BJ (cell line): ENCODE measurements at places on chromosomes 1 and 21.

DNA sequence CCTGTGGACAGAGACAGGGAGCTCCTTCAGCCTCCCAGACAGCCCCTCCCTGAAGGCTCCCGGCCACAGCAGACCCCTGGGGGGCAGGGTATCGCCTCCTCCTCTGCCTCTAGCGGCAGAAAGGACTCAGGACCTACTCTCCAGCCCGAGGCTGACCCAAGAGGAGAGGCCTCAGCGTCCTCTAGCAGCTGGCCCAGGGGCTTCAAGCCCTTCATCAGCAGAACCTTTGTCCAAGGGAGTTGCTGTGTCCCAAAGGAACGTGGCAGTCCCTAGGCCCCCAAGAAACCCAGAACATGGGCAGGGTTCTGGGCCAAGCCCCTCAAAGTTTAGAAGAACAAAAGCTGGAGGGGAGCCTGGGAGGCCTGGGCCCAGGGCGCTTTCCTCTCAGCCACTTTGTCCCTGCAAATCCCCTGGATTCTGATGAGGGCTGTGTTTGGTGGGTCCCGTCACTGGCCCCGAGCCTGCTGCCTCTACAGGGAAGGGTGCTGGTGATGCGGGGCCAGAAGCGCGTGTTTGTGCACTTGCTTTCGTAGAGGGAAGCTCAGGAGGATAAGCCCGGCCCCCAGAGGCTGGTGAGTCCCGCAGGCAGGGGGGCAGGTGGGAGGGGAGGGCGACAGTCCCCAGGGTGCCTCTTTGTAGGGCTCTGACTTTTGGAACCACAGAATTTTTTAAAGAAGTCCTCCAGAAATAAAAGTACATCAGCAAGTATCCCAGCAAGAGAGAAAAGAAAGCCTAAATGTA, 13.3 kb downstream of the ITGB2 start:
- no peak for DNase-seq

- peak; percentile 27 for DNase-seq
These were observed 29.6 kb upstream of the CACHD1 start for GRCh38 chr1:64440183-64440826.

DNA sequence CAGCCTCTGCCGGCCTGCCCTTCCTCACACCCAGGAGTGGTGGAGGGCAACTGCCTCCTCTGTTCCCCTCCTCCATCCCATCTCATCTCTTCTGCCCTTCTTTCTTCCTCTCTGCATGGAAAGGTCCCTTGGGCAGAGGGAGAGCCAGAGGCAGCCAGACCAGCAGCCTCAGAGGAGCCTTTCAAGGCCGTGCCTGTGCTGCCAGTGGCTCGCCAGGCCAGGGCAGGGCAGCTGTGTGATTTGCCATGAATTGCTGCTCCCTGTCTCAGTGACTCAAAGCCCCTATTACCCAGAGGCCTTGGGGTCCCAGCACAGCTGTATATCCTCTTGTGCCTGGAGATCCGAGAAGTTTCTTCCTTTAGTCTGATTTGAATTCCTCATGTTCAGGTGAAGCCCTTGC, 21.9 kb downstream of the TMCC2 start:
- no peak for DNase-seq

- DNase-seq, result no peak
These were observed 21.2 kb upstream of the TSPAN1 start for GRCh38 chr1:46153732-46154131.

- no peak for DNase-seq
These were observed 3.9 kb downstream of the LYPD8 start for GRCh38 chr1:248751635-248752034.

DNA sequence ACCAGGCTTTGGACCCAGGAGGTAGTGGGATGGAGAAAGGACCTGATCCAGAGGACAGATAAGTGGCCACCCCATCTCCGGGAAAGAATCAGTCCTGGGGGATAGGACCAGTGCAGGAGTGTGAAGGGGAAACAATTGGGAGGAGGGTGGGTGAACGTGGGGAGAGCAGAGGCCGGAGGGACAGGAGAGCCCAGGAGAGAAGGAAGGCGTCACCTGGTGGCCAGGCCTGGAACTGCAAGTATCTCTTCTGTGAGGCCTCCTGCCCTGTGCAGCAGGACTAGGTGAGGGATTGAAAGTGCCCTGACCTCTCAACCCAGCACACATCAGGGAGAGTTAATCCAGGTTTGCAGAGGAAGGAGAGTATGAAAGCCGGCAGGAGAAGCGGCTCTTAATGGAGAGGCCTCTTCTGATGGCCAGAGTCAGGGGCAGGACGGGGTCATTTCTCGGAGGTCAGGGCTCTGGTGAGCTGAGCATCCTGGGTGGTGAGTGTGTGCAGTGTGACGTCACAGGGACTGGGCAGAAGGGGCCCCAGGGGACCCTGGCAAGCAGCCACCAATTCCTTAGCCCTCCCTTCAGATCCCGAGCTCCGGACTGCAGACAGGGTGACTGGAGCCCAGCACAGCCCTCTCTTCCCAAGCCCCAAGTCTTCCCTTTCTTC, 9.2 kb upstream of the LAD1 start:
- DNase-seq, result peak; percentile 4

DNA sequence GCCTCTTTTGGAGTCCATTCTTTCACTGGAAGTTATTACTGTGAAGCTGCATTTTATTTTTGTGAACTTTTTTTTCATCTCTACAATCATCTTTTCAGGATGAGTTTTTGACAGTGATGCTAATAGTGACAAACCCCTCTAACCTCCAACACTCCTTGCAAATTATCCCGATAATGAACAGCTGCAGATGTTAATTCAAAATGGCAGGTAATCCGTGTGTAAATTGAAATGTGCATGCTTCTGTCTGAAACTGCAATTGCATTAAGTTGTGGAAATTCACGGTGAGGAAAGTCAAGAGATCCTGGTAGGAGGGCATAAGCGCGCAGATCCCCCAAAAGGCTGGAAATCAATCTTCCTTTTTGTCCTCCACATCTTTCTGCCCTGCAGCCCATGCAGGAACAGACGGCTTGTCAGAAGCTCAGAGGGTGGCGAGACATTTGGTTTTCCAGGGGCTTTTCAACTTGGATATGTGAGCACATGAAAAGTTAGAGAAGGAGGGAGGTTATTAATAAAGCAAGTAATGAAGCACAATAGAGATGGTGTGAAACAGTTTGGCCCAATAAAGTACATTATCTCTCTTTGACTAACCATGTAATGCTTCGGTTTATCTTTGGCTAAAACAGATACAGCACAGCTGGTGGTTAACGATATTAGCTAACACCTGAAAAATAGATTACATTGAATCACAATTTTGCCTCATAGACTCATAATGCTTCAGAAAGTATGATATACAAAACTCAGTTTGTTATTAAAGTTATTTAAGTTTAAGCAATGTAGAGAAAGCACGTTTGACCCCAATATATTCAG, 143.5 kb upstream of the COA6 start:
- DNase-seq, result no peak

- DNase-seq, result no peak
These were observed 1.2 kb downstream of the TRIM11 start for GRCh38 chr1:228405200-228405978.

- DNase-seq, result no peak
These were observed 82.3 kb downstream of the FCRL5 start for GRCh38 chr1:157469752-157470675.

DNA sequence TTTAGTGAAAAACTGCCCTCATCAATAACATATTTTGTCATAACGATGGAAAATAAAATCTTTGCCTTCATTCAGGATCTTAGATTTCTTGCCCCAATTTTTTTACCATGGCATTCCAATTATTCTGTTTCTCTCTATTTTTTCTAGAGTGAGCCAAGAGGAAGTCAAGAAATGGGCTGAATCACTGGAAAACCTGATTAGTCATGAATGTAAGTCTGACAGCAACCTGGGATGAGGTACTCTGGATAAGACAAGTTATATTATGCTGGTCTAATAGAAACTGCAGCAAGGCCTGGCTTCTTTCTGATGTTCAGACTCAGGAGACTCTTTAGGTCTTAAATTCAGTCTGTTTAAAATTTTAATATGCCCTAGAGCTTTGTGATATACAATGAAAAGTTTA, 3.5 kb downstream of the RGS4 start:
- DNase-seq, result no peak

GRCh38 chr1:234169161-234169849, 204.0 kb upstream of the COA6 start:
- no peak for DNase-seq

- no peak for DNase-seq
These were observed 393.5 kb downstream of the SMYD3 start for GRCh38 chr1:246113555-246114095.

- DNase-seq, result no peak
These were observed 1.5 kb downstream of the XPR1 start for GRCh38 chr1:180633057-180634056.

- peak; percentile 66 for DNase-seq
These were observed 536.4 kb downstream of the DPYD start for GRCh38 chr1:97384294-97384968.

DNA sequence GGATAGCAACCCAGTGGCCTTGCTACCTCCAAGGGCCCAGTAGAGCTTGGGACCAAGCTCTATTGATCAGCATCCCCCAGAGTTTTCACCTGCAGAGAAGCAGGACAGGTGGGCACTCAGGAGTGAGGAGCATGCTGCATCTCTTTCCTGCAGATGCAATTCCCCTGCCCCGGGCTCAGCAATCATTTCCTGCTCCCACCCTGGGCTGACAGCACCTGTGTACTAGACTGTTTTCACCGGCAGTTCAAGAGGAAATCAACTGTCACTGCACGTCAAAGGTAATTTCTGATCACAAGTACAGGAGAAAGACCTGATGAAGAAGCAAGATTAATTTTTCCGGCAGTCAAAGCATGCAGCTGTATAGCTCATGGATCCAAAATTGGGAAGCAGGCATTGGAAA, 8.8 kb upstream of the NT5C1A start:
- no peak for DNase-seq

GRCh38 chr21:37554661-37555379, 188.2 kb downstream of the DYRK1A start:
- DNase-seq, result no peak

DNA sequence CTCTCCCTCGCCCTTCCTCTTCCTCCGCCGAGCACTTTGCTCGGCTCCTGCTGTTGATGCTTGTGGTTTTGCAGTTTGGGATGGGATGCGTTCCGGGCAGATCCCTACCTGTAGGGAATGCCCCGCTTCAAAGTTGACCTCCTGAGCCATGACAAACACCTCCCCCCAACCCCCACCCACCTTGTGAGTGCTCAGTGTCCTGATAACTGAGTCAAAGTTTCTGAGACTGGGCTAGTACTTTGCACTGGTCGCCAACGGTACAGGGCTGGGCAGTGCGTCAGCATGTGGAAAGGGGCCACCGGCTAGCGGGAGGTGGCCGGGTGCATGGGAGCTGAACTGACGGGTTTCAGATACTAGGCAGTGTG, 771 bp downstream of the RABGAP1L start:
- DNase-seq, result no peak

DNA sequence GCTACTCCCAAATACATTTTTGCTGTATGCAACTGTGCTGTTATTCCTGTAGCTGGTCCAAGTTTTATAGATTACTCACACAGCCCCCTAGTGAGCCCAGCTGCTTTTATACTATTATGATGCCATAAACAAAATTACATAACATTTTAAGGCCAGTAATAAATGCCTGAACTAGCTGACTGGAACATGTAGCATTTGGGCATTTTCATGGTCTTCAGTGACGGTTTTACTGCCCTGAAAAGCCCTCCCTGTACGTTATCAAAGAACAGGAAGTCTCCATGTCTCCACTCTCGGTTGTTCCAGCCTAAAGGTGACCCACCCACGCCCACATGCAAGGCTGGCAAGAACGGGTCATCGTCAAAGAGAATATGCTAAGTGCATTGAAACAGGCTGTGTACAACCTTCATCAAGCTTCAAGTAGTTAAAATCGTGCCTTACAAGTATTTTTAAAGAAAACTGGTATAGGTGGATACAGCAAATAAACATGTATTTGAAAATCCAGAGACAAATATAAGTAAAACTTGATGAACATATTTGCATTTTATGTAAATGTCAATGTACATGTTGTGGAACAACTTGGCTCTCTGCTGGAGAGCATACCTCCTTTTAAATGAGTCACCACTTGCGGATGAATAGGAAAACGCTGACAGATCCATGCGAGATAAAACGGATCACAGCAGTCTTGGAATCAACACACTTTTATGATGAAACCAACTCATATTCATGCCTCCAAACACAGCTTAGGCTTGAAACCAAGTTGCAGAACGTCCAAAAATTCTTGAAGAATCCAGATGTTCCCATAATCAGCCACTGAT, 520.5 kb downstream of the SMYD3 start:
- DNase-seq, result peak; percentile 68

GRCh38 chr1:172378109-172378760, 42.2 kb upstream of the C1orf105 start:
- no peak for DNase-seq

- no peak for DNase-seq
These were observed 1.4 kb downstream of the ZMYM4 start for GRCh38 chr1:35269989-35270289.

GRCh38 chr1:47732489-47732888, 264.7 kb downstream of the TRABD2B start:
- no peak for DNase-seq

- no peak for DNase-seq
These were observed 30.6 kb upstream of the ADGRL4 start for GRCh38 chr1:79037085-79037484.

DNA sequence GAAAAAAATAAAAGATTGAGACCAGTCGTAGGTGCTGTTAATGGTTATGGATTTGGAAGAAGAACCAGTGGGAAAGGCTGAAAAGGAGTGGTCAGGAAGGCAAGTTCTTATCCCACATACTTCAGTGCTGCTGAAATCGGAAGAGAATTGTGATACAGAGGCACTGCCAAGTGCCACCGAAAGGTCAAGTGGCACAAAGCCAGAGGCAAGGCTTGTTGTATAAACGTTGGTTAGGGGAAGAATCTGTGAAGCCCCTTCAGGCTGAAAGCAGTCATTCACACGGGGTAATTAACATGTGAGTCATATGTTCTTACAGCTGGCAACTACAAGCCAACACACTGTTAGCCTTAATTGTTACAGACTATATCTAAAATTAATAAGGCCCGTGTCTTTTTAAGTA, 48.8 kb downstream of the ZBTB40 start:
- DNase-seq, result peak; percentile 7

- no peak for DNase-seq
These were observed 40.6 kb downstream of the KIF26B start for GRCh38 chr1:245195398-245195797.

DNA sequence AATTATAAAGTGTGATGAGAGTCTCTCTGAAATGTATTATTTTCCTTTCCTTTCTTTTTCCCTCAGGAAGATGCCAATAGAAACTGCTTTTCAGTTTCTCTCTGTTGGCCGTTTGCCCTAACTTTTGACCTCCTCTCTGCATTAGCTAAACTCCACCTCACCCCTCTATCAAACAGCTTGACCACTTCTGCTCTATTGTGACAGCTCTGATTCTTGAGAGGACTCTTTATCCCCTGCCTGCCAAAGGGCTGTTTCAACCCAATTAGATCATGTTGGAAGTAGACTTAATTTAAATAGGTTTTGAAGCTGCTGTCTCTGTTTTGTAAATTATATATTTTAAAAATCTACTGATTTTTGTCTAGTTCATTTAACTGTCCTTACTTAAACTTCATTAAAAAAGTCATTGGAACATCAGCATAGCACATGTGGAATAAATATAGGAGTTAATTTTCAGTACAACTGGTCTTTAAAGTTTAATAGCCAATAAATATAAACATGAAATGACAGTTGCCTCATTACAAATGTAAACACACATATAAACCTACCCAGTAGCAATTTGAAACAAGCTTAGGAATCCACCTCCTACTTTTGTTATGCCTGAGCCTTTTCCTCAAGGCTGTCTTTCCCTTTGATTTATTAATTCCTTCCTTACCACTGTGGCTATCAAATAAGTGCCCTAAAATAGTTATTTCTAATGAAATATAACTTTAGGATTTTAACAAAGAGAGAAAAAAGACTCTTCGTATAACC, 152.0 kb downstream of the CHRM3 start:
- DNase-seq, result no peak
